ENCODE measurements at places on chromosomes 7 and 10.
A peak's percentile ranks its signal among the peaks of the same experiment; 100 is the strongest.

- no peak for DNase-seq
These were observed 206.8 kb upstream of the SP4 start for GRCh38 chr7:21221130-21221529.

DNA sequence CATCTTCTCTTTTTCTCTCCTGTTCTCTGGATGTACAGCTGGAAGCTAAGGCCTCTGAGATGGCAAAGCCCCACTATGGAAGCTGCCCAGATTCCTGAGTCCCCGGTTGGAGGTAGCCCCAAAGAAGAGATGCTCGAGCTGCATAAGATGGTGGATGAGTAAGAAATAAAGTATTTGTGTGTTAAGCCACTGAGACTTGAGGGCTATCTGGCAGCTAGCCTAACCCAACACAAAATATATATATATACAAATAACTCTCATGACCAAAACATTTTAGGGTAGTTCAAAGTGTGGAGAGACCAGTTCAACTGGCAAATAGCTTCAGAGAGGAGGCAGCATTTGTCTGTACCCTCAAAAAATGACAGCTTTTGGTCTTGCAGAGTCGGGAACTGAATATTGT, 72.4 kb upstream of the PDE1C start:
- DNase-seq = no peak

- DNase-seq = no peak
These were observed 28.6 kb downstream of the PON3 start for GRCh38 chr7:95367606-95368005.

DNA sequence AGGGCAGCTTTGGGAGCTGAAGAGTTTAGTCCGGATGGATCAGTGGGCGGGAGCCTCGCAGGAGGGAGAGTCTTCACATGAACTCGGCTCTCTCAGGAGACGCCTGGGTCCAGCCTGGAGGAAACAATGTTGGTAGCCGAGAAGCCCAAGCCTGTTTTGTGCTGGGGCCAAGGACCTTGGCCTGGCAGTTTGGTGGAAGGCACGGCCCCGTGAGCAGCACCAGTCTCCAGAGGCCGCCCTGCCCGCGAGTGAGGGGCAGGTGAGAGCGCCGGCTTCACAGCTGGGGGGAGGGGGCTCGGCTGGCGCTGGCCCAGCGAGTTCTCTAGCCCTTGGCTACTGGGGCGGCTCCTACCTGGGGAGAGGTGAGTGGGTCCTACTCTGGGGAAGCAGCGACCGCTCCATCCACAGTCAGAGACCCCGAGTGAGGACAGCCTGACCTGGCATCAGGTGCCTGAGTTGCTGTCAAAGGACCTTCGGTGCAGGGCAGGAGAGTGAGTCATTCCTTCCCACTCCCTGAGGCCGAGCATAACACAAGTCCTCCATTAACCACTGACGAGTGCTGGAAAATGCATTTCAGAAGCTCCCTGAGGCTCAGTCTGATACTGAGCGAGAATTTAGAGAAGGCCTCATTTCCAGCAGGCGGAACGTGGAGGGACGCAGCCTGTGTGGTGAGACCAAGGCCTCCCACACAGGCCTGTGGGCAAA, 89.3 kb upstream of the DIP2C start:
- DNase-seq = no peak

DNA sequence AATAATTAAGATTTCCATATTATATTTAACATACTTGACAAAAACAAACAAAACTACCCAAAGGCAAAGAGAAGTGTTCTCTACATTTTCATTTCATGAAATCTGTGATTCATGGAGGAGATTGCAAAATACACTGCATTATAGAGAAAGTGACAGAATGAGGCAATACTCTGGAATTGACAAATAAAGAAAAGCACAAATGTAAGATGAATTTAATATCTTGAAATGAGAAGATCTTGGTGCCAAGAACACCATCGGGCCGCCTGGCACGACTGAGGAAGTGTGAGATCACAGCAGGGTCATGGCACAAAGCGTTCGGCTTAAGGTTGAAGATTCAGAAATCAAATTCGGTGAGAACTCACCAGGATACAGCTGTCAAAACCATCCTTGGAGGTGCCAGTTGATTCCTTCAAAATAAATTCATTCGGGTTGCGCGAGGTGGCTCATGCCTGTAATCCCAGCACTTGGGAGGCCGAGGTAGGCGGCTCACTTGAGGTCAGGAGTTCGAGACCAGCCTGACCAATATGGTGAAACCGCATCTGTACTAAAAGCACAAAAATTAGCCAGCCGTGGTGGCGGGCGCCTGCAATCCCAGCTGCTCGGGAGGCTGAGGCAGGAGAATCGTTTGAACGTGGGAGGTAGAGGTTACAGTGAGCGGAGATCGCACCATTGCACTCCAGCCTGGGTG, 174.0 kb upstream of the PFKP start:
- peak; percentile 70 for DNase-seq

- no peak for DNase-seq
These were observed 221.0 kb downstream of the PHTF2 start for GRCh38 chr7:78019447-78020135.

- DNase-seq = no peak
These were observed 365.0 kb downstream of the KIF20B start for GRCh38 chr10:90066435-90066834.

GRCh38 chr7:52940481-52940880, 95.0 kb upstream of the POM121L12 start:
- DNase-seq = no peak

DNA sequence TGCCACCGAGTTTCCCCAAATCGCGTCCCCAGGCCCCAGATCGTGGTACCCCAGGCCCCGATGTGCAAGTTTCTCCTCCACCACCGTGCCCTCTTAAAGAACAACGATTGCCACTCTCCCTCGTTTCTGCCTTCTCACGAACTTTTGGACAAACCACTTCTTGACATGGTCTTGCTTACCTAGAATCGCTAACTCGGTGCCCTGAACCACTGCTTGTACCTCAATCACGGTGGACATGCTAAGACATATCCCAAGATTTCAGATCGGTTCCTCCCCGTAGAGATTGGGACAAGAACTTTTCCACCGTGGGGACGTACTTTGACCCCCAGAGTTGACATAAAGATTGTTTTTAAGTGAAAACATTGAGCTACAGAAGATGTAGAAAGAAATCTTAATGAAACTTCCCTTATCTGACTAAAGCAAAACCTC, 477 bp upstream of the ZC3HAV1 start:
- peak; percentile 35 for DNase-seq

DNA sequence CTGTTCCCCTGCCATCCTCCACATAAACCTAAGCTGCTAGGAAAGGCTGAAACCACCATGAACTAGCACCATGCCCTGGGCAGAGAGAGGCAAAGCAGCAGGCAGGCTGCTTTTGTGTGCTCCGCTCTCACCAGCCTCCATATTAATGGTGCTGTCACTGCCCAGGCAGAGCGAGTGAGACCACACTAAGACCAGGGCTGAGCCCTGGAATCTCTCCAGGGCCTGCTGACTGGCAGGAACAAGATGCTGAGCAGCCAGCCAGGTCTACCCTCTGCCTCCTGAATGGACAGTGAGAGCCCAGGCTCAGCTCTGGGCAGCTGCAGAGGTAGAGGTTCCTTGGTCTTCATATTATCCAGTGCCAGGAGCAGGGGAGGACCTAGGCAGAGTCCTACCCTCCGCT, 1.6 kb upstream of the CRHR2 start:
- DNase-seq = no peak

- DNase-seq = no peak
These were observed 357.7 kb downstream of the PHF14 start for GRCh38 chr7:11331128-11332102.

- DNase-seq = peak; percentile 0
These were observed 258.6 kb downstream of the PAXIP1 start for GRCh38 chr7:154744256-154744860.

GRCh38 chr7:16811551-16811950, 6.8 kb upstream of the AGR2 start:
- no peak for DNase-seq

- no peak for DNase-seq
These were observed 79.5 kb upstream of the FAM133B start for GRCh38 chr7:92669616-92670165.

DNA sequence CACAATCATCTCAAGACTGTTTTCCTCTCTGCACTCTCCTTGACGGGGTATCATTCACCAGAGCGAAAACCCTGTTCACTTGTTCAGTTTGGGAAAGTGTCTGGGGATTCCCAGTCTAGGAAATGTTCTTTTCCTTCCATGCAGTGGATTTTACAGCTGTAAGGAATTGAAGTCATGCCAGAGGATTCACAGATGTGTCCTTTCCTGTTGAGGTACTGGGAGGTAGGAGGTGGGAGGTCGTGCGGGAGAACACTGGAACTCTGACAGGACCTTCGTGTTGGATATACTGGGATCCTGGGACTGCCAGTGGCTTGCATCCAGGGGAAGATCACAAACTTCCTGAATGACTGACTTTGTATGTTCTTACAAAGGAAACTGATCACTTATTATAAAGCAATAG, 185.5 kb downstream of the BMPER start:
- DNase-seq = no peak

GRCh38 chr10:55287346-55287745, 486.3 kb upstream of the PCDH15 start:
- no peak for DNase-seq

Data from AML-193 (cell line).